ENCODE measurements at places on chromosomes 12 and 14.

- DNase-seq, result no peak
Measured at GRCh38 chr14:30855345-30856037, 18.9 kb upstream of the COCH start.

DNA sequence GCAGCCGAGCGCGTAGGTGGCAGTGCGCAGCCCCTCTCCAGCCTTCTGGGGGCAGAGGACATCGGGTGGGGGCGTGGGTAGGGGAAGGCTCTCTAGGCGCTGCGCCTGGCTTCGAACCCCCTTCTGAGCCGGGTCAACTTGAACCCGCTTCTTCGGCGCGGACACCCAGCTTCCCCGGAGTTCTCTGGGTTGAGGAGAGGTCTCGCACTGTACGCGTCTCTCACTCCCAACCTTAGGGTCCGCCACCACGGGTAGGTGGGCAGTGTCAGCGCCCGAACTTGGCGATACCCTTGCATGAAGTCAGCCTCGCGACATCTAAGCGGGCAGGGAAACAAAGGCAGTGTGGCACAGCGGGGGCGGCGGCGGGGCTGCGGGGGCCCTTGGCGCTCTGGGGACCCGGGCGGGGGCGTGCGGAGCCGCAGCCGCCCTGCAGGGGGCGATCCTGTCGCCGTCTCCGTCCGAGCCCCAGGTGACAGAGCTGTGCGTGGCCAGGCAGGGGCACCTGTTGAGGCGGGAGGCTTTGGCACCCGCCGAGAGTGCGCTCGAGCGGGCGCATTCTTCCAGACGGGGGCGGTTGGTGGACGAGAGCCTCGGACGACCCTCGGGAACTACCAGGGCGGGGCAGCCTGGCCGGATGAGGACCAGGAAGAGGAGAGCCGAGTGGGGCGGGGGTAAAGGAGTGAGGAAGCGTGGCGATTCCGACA is 1.1 kb downstream of the GALNT16 start:
- DNase-seq, result no peak

- DNase-seq, result no peak
Measured at GRCh38 chr14:67719866-67720265, 18.2 kb downstream of the RDH12 start.

DNA sequence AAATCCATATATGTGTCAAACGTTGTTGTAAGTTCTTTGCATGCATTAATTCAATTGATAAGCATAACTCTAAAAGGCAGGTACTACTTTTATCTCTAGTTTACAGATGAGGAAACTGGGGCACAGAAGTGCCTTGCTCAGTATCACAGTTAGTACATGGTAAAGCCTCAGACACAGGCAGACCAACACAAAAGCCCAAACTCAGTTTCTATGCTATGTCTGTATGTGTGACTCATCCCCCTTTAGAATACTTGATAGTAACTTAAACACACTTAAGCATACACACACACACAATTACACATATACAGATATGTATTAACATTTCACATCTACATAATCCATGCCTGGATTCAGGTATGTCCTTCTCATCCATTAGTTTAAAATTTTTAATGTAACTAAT is 88.0 kb downstream of the EPS8 start:
- no peak for DNase-seq

DNA sequence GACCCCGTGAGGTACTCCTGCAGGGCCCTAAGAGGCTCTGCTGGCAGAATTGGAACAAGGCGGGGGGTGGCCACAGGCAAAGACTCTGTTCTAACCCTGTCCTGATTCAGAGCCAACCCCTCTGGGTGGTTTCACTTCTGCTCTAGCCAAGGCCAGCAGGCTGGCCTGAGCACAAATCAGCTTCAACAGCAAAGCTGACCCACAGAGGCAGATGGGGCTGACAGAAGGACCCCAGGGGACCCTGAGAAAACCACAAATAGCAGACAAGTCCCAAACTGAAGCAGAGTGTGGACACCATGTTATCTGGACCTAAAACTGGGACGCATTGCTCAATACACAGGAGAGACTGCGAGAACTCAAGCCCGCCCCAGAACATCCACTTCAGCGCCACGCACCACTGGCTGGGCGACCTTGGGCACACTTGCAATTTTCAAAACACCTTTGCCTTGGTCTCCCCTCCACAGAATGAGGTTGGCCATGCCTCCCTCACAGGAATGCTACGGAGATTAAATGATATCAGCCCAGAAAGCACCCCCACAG is 76.4 kb upstream of the DICER1 start:
- no peak for DNase-seq

DNA sequence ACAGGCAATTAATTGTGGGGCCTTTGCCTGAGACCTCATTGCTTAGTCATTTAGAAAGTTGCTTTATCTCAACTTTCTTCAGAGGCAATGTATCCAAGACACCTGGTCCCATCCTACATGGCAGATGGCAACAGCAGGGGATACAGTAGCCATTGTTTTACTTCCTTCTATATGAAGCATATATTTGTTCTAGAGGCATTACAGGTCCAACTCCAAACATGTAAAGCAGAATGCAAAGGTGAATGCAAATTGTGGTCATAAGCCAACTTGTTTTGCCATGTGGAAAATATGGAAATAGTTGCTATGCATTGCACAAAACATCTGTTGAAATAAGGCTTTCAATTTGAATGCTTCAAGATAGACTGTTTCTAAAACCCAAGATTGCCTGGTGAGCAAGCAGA is 109.8 kb upstream of the BCAT1 start:
- peak; percentile 13 for DNase-seq

DNA sequence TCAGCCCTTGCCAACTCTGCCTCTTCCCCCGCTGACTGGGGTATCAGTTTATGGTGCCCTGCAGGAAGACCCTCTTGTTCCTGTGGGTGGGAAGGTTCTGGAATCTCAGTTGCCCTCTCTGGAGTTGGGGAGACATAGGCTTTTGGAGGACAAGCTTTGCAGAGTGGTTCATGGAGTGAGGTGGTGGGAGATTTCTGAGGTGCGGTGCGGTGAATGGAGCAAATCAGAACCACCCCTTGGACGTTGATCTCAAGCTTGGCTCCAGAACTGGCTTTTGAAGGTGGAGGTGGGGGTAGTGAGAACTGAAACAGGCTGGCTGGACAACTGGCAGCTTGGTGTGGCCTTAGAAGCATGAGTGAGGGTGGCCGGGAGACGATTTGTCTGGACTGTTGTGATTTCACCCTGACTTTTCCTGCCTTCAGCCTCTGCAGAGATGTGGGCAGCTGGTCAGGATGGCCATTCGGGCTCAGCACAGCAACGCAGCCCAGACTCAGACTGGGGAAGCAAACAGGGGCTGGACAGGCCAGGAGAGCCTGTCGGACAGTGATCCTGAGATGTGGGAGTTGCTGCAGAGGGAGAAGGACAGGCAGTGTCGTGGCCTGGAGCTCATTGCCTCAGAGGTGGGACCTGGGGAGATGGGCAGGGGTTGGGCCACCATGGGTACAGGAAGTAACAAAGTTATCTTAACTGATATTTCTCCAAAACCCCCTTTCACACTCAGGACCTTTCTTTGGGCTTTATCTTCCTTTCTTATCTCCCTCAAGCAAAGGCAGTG is 1.1 kb downstream of the SHMT2 start:
- DNase-seq, result no peak

DNA sequence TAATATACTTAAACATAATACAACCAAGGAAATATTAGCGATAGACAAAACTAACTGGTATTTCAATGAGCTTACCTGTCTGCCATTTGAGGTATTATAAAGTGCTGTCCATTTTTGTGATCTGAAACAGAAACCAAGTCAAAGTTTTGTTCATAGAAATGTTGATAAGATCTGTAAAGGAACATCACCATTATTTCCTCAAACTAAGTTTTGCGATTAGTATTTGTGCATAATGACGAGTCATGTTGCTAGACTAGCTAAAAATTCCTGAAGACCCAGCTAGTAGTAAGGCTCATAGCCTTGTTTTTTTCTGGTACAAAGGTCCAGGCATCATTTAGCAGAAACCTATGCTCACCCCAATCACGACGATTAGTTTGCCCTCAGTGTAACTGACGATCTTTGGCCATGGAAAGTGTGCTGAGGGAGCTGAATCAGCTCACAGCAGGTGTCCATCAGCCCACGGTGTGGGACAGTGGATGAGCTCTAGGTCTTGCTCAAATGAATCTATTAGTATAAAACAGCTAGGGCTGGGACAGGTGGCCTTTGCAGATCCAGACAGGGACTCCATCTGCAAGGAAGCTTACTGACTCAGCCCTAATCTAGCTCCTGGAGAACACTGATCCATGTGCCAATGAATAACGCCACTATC is 28.7 kb downstream of the GIT2 start:
- DNase-seq, result no peak

- DNase-seq, result no peak
Measured at GRCh38 chr14:94907626-94908261, 137.8 kb upstream of the GSC start.

DNA sequence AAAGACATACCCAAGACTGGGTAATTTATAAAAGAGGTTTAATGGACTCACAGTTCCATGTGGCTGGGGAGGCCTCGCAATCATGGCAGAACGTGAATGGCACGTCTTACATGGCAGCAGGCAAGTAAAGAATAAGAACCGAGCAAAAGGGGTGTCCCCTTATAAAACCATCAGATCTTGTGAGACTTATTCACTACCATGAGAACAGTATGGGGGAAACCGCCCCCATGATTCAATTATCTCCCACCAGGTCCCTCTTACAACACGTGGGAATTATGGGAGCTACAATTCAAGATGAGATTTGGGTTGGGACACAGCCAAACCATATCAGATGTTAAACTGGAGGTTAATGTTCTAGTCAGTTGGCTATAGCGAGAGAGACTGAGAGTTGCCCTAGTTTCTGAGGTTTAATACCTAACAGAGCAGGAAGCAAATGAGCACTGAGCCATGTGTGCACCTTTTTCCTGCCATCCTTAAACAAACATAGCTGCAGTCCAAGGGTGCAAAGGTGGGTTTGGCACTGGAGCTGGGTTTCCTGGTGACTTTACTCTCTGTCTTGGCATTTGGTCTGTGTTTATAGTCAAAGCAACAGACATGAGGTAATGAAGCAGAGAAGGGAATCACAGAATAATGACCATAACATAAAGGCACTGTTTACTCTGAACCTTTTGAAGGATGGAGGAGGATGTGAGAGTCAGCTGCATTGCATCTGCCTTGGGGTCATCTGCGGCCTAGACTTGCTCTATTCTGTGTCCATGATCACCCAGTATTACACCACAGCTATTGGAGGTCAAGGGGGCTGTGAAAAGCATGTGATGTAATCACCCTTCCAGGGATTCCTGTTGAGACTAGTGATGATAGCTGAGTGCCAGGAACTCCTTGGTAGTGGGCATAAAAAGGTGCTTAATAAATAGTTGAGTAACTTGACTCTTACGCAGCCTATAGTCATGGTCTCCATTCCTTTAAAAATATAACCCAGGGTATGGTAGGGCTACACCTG is 83.6 kb upstream of the USP44 start:
- DNase-seq, result no peak

- DNase-seq, result no peak
Measured at GRCh38 chr14:101250948-101251811, 310.1 kb upstream of the DIO3 start.

DNA sequence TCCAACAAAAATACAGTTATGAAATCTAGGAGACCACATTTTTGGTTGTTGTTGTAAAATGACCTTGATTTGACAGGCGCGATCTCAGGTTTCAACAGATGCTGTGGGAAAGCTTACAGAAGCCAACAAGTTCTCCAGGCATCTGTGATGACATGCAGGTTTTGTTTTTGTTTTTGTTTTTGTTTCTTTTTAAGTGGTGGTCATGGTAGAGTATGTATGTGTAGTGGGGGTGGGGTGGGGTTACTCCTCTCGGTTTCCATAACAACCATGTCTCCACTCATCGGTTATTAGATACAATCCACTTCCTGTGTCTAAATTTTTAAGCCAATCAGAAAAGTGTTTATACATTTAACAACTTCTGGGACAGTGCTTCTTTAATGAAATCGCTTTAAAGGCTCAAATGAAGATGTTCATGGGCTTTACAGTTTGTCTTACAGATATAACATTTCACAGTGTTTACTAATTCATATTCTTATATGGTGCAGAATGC is 199.9 kb upstream of the FOXN3 start:
- DNase-seq, result no peak

DNA sequence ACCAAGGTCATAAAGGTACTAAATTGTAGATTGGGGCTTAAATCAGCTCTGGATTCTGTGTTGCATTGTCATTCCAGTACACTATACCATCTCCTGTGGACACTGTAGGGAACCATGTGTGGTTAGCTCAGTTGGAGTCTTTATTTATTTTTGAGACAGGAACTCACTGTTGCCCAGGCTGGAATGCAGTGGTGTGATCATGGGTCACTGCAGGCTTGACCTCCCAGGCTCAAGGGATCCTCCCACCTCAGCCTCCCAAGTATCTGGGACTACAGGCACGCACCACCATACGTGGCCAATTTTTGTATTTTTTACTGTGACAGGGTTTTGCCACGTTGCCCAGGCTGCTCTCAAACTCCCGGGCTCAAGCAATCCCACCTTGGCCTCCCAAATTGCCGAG is 6.7 kb downstream of the PAPOLA start:
- no peak for DNase-seq

- no peak for DNase-seq
Measured at GRCh38 chr14:69313176-69313575, 53.2 kb downstream of the GALNT16 start.

- no peak for DNase-seq
Measured at GRCh38 chr14:69768873-69769272, 1.9 kb downstream of the SRSF5 start.

- DNase-seq, result no peak
Measured at GRCh38 chr12:106865683-106866082, 90.0 kb upstream of the TMEM263 start.

- DNase-seq, result no peak
Measured at GRCh38 chr12:56601503-56601902, 28.6 kb downstream of the BAZ2A start.

GRCh38 chr14:103727313-103727980 is 11.8 kb downstream of the ZFYVE21 start:
- no peak for DNase-seq

- DNase-seq, result no peak
Measured at GRCh38 chr14:58769771-58770170, 132.0 kb downstream of the DACT1 start.
